ENCODE measurements at places on chromosomes 6 and 20. TPM values are rescaled to one million over a fixed set of nuclear protein-coding genes. Genes with fewer than 3 reads are reported as not detected.

DNA sequence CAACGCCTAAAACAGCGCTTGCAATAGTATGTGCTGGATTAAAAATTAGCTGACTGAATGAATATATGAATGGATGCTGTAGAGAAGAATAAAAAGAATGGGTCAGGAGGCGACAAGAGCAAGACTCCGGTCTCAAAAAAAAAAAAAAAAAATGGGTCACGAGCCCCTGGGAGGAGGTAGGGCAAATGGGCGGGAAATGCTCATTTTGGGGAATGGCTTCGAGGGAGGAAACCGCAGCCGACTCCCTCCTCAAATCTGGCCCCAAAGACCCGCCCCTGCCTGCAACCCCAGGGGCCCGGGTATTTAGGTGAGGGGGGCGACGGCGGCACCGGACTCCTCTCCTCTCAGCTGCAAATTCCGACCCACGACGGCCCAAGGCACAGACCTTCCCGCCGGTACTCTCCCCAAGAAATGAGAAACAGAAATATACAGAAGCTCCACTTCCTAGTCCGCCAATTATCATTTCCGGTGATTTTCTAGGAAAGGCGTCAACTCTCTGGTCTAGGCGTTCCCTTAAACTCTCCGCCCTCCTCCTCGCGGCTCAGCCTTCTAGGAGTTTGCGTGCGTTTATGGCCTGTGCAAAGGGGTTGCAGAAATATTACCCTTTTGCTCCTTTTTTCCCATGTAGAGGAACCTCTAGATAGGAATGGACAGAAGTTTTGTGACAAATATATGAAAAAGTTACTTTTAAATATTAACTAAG is at the start of gene ZNF311:
Gene ZNF311, minus strand, starts transcription at position 133 of the 703 bp plus-strand sequence. CDS start 1,361 bp downstream, outside the sequence.
- DNase-seq, result peak; percentile 65

DNA sequence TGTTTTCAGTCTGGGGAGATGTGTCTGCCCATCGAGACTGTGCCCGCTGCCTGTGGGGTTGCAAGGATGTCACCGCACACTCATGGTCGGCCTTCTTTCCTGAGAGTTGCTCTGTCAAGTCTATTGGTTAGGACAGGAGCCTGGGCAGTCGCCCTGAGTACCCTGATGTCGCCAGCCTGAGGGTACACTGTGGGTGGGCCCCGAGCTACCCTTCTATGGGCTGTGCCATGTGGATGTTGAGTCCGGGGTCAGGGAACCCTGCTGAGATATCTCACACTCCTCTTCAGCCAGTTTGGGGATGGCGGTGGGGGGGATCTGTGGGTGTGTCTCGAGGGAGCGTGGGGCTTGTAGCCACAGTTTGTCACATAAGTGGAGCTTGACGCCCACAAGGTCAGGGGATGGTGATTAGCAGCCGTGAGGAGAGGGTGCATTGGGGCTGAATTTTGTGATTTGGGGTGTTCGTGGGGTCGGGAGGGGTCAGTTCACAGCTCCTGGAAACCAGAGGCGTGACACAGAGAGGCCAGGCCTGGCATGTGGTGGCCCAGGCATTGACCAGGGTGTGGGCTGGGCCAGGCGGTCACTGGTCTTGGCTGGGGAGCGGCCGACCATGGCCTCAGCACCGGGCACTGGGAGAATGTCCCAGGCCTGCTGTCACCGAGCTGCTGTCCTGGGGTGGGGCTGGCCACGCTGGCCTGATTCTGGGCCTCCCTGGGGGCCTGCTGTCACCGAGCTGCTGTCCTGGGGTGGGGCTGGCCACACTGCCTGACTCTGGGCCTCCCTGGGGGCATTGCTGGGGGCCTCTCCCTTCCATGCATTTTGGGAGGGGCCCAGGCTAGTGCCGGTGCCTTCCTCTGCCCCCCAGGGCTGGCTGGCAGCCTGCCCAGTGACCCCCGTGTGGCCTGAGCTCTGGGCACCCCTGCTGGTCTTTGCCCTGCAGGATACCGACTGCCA is 1.6 kb upstream of the NPBWR2 start:
- no peak for DNase-seq

DNA sequence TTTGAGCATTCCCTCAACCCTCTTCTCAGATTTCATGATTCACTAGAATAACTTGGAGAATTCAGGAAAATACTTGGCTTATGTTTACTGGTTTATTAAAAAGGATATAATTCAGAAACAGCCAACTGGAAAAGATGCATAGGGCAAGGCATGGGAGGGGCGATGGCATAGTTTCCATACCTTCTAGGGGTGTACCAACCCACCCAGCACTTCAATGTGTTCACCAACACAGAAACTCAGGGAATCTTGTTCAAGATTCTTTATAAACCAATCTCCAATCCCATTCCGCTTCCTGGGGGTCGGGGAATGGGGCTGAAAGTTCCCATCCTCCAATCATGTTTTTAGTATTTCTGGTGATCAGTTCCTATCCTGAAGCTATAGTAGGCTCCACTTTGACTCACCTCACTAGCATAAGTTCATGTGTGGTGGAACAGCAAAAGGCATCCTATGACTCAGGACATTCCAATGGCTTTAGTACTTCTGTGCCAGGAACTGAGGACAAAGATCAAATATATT is 164.4 kb downstream of the SIM1 start:
- no peak for DNase-seq

Gene SLC2A10
- total RNA-seq, result 17.1 TPM

Gene GRM4
- 0.24 TPM for total RNA-seq

All from upper lobe of left lung (tissue), 6 donors.